ENCODE measurements at places on chromosomes 12 and 14.

DNA sequence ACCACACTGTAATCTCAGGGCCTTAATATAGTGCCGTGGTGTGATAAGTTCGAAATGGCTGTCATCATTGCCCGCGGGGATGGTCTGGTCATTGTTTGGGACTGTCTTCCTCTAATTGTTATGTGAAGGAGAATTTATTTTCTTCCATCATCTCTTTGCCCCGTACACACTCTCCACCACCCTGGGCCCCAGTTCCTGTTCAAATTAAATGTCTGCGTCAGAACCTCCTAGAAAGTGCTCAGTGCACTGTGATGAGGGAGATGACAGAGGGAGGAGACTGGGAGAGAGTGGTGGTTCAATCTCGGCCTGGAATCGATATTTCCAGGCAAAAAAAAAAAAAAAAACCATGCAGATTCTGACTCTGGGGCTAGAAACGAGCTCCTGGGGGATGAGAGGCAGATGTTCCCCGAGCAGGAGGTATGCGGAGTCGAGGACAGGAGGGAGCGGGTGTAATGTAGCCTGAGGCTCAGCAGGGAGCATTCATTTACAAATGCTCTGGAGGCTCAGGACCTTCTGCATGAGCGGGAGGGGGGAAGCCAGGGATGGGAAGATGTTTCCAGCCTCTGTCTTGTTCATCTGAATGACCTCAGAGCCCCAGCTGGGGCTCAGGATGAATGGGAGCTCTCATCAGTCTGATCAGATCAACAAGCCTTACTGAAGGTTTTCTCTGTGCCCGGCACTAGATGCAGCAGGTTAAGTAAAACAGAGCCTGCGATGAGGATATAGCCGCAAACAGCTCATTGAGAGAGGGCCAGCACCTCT lies 219.5 kb downstream of the TBX5 start:
- DNase-seq, result no peak

GRCh38 chr14:68124979-68125731 lies 305.6 kb downstream of the RAD51B start:
- peak; percentile 87 for DNase-seq

DNA sequence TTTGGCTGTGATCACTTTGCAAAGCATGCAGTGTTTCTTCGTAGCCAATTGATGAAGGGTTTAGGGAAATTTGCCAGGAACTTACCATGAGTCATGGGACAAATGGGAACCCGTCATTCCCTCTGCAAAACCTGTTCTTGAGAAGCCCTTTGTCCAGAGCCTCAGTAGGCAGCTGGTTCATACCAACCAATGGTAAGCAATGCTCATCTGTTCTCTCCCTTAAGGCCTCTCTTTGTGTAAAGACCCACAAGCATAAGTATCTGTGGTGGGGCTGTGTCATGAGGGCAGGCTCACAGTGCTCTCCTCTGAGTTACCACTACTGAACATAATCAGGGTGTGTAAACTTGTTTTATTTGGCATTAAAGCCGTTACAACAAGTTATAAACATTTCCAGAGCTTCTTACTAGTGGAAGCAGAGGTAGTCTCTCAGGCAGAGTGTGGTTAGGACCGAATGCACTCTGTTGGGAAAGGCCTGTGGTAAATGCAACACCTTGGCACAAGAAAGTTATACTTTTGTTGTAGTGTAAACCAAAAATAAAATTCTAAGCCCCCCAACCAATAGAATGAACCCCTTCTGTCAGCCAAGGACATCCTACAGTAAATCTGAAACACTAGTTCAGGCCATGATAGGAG lies 119.8 kb downstream of the SINHCAF start:
- DNase-seq, result peak; percentile 98

GRCh38 chr12:90211017-90211416 lies 502.4 kb upstream of the ATP2B1 start:
- peak; percentile 92 for DNase-seq

GRCh38 chr12:51941011-51941581 lies 10.4 kb upstream of the ACVR1B start:
- peak; percentile 72 for DNase-seq

GRCh38 chr12:45833401-45833800 lies 103.9 kb downstream of the ARID2 start:
- no peak for DNase-seq

DNA sequence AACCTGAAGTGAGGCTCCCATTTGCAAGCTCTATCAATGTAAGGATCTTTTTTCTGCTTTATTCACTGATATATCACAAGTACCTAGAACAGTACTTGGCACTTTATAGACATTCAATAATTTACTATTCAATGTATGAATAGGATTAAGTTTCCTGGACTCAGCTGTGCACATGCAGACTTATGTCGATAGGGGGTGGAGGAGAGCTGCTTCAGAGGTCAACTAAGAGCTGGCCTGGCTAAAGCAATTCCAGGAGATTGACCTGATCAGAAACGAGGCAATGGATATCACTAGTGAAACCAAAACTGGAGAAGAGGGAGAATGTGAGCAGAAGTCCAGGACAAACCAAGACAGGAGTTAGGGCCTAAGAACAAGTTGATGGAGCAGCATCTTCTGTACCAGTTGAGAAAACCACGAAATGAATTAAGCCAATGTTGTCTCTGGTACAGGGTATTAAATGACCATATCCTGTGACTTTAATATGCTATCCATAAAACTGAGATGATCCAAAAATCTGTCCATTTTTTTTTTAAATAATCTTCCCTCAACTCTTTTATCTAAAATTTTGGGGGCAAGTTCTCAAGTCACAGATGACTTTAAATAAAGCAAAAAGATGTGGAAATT lies 169.2 kb downstream of the PIK3C2G start:
- DNase-seq, result peak; percentile 59

DNA sequence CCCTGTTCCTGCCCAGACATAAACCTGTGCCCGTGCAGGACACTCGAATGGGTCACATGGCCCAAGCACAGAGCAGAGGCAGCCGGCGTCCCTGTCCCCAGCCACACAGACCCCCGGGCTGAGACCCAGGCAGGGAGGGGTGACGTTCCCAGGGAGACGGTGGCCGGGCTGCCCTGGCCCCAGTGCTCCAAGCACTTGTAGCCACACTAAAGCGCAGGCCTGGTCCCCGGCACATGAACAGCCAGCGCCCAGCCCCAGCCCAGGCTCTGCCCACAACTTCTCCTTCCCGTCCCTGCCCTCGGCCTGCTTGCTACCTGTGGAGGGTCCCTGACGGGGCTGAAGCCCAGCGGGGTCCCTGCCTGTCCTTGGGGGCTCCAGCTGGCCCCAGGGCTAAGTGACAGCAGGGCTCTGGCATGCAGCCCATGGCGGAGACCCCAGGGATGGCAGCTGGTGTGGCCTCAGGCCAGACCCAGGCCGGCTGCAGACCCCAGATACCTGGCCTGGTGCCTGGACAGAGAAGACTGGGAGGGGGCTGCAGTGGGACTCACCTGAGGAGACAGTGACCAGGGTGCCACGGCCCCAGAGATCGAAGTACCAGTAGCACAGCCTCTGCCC lies 338.4 kb downstream of the TMEM121 start:
- no peak for DNase-seq

DNA sequence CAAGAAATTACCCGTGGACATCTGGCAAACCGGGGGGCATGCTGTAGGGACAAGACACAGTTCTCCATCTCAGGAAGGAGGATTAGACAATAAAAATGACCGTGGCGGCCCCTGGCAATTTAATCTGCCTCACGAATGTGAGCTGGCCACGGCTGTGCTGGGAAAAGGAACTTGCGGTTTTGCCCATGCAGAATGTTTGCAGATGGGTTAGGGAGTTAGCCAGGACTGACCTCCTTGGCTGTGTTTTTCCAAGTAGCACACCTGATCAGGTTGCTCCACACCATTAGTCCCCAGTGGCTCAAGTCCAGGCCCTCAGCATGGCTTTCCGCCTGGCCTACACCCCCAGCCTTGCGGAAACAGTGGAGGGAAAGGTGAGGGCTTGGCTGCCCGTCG lies 20.8 kb downstream of the TPCN1 start:
- peak; percentile 81 for DNase-seq
